Epithelial cell of prostate (primary cell): ENCODE measurements at places on chromosomes 16 and 17.
A peak's percentile ranks its signal among the peaks of the same experiment; 100 is the strongest.

- DNase-seq: no peak
Observed at GRCh38 chr17:55259684-55260111, 5.1 kb upstream of the HLF start.

DNA sequence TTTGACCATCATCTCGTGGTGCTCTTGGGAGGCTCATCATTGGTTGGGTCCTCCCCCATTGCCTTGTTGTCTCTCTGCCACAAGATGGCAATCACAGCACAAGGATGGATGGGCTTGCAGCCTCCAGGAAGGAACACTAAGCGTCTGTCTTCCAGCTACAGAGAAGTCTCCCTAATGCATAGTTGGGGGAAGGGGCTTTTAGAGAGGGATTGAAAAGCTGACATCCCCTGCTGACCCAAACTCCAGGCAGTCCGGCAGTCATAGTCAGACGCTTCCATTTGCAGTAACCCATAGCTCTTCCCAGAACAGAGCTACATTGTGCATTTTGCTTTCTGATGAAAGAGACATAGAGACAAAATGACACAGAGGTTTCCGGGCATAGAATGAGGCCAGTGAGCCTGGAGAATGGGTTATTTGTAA, 111.4 kb downstream of the UTP18 start:
- peak; percentile 22 for DNase-seq

DNA sequence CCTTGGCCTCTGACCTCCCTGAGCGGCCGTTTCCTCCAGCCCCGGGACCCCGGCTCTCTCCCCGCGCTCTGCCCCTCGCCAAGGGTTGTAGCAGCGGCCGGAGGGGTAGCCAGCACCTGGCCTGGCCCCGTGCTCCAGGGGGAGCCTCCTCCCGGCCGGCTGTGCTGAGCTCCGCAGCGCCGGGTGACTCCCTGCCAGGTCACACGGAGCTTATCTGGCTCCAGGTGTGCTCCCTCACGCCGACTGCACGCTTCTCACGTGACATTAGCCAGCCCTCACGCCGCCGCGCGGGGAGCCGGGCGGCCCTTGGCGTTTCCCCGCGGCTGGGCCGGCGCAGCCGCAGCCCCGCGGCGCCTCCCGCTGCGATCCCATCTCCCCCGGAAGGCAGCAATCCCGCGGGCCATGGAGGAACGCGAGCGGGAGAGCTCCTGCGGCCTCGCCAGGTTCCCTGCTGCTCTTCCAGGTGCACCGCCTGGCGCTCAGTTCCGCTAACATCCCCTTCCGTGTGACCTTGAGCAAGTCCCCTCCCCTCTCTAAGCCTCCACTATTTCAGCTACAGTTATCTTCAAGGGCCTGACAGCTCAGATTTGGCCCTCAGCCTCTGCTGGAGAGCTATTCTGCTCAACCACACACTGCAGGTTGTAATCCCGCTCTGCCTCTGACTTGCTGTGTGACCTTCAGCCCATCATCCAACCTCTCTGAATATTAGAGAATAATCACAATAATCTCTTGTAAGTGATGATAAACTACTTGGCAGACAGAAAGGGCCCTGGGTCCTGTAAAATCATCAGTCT, 3.4 kb downstream of the MYO18A start:
- no peak for DNase-seq

DNA sequence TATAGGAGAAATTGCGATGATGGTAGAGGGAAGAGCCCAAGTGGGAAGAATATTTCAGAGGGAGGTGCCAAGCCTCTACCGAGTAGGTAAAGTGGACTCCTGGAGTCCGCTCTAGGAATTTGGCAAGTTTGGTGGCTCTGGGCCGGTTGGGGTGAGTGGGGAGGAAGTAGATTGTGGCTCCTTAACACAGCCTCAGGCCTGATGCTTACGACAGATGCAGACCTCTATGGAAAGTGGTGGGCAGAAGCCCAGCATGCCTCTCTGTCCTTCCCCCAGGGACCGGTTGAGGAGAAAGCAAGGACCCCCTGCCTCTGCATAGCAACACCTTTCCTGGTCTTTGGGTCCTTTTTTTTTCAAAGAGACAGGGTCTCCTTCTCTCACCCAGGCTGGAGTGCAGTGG, 55.9 kb upstream of the SIAH1 start:
- DNase-seq: no peak

- DNase-seq: no peak
Observed at GRCh38 chr17:75535871-75536270, 10.4 kb downstream of the LLGL2 start.

DNA sequence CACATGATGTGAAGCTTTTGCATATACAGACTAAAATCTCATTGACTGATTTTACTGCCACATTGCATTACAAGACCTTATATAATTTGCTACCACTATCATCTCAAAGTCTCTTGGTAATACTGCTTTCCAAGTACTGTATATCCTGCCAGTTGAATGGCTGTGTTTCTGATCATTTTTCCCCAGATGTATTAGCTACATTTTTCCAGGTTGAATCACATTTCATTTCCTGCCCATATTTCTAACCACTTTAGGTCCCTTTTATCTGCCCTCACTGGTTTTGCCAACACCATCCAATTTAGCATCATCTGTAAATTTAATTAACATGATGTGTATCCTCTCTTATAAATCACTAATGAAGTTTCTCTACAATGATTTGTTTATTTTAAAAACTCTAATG, 365.7 kb upstream of the PMFBP1 start:
- DNase-seq: no peak

DNA sequence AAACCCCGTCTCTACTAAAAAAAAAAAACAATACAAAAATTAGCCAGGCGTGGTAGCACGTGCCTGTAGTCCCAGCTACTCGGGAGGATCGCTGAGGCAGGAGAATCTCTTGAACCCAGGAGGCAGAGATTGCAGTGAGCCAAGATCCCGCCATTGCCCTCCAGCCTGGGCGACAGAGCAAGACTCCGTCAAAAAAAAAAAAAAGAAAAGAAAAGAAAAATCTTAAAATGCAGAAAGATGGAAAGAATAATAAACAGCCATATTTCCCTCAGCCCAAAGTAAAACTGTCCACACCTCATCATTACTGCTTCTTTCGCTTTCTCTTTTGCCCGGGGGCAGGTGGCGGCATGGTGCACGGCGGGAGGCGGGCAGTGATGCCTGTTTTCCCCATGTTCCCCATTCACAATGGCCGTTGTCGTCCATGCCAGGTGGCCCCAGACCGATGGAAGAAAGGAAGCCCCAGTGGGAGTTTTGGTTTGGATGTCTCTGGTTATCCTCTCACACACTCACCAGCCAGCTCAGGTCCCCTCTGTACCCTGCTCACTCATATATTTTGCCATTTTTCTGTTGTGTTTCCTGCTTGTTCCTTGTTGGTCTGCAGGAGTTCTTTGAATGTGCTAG, 37.0 kb upstream of the PEMT start:
- DNase-seq: no peak

DNA sequence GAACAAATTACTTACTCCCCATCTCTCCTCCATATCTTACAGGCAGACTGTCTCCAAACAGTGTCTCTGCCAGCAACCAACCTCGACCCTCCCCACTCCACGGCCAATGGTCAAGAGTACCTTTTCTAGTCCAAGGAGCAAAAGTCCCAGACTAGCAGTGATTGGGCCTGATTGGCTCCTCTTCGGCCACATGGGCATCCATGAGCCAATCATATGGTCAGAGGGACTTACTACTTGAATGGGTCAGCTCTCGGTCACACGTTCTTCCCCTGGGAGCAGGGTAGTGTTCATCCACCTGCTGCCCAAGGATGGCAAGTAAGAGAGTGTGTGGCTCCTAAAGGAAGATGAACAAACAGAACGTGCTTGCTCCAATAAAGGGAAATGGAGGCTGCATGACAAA, 84.6 kb downstream of the C16orf78 start:
- no peak for DNase-seq

- no peak for DNase-seq
Observed at GRCh38 chr16:65769776-65770438, 596.6 kb upstream of the CDH5 start.

- DNase-seq: no peak
Observed at GRCh38 chr17:42286411-42287221, 1.7 kb upstream of the STAT5A start.

GRCh38 chr17:50928646-50929045, 62.5 kb upstream of the TOB1 start:
- DNase-seq: no peak

DNA sequence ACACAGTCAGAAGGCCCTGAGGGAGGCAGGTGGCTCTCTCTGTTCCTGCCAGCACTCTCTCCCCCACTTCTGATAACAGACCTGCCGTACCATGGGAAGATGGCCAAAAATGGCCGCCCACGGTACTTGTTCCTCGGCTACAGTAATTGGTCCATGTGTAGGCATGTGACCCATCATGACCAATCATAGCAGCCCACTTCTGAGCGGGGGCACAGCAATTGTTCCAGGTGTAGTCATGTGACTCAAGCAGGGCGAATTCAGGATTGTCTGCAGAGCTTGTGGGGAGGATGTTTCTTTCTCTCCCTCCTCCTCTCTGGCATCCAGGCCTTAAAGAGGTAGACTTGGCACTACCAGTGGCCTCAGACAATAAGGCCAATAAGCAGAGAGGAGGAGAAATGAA, 250.4 kb downstream of the MRTFB start:
- no peak for DNase-seq

DNA sequence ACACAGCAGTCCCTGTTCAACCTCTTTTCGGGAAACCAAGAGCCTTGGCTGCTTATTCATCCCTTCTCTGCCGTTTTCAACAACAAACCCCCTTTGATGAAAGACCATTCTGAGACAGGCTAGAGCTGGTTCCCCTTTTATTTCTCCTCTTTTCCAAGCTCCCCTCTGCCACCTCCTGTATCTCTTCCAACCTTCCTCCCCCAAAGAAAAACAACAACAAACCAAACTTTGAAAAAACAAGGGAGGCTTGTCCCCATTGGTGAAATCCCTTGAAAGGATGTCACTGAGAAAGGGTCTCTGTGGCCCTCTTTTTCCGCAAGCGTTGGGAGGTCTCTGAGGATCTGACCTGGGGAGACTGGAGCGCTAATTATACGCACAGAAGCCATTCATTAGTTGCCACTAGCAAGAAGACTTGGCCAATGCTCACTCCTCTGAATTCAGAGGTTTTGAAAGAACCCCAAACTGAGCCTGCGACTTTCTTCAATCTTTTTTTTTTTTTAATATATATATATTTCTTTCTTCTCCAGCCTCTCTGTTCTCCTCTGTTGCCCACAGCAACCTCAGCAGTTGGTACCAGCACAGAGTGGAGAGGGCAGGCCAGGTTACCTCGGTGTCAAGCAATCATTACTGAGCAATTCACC, 101.4 kb downstream of the PITPNC1 start:
- no peak for DNase-seq

GRCh38 chr17:81524865-81525159, 3.4 kb upstream of the FSCN2 start:
- DNase-seq: no peak

DNA sequence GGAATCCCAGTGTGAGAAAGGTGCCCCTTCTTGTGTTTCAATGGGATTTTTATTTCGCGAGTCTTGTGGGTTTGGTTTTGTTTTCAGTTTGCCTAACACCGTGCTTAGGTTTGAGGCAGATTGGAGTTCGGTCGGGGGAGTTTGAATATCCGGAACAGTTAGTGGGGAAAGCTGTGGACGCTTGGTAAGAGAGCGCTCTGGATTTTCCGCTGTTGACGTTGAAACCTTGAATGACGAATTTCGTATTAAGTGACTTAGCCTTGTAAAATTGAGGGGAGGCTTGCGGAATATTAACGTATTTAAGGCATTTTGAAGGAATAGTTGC, 567 bp downstream of the UBB start:
- no peak for DNase-seq

- no peak for DNase-seq
Observed at GRCh38 chr17:63419949-63420867, 25.9 kb downstream of the CYB561 start.

- DNase-seq: no peak
Observed at GRCh38 chr16:29126616-29127015, 141.8 kb downstream of the LAT start.

- DNase-seq: no peak
Observed at GRCh38 chr16:57634171-57634570, 5.7 kb downstream of the ADGRG1 start.

- no peak for DNase-seq
Observed at GRCh38 chr17:83007504-83008185, 71.8 kb upstream of the METRNL start.

- no peak for DNase-seq
Observed at GRCh38 chr17:41029633-41030245, at the start of gene KRTAP1-4. TSS of gene KRTAP1-4 (minus strand) at chr17:41030195. CDS start at chr17:41030078, 117 bp downstream.

DNA sequence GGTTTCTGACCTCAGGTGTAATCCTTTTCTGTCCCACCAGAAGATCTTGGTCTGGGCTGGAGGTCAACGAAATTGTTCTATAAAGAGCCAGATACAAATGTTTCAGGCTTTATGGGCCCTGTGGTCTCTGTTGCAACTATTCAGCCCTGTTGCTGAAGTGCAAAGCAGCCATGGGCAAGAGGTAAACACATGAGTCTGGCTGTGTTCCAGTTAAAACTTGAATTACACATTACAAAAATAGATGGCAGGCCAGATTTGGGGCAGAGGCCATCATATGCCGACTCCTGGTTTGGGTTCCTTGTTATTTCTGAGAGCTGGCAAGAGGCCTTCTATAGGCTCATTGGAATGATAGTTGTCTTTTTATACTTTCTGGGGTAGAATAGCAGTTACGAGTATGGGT, 114.4 kb downstream of the SDR42E1 start:
- DNase-seq: no peak

- no peak for DNase-seq
Observed at GRCh38 chr16:80350061-80350460, 190.7 kb upstream of the DYNLRB2 start.

DNA sequence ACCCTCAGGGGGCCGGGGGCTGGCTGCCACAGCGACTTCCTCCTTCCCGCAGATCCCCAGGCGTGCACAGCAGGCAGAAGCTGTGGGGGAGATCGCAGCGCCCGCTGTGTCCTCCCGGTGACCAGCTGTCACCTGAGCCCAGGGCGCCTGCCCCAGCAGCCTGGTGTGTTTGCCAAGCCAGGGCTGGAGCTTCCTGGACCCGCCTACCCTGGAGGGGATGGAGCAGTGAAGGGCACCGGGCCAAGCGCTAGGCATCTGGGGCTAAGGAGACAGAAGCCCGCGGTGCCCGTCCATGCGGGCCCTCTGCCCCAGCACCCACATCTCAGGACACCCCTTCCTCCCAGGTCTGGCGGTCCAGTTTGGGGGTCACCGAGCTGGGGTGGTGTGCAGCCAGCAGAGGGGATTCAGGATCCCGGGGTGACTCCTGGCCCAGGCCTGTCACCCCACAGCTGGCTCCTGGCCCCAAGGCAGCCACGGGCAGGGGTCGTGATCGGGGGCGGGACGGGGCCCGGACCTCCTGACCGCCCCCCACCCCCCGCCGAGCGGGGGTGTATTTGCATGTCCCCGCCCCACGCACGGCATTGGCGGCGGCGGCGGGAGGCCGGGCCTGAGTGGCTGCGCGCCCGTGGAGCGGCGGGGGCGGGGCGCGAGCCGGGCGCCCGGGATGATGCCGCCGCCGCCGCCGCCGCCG, at the start of gene RAB26:
RAB26 (plus strand) TSS at position 645 of the 691 bp plus-strand sequence. CDS start 159 bp downstream, outside the sequence.
- no peak for DNase-seq
